ENCODE measurements at places on chromosomes 3 and 15. TPM values are rescaled to one million over a fixed set of nuclear protein-coding genes. Genes with fewer than 3 reads are reported as not detected.
A peak's percentile ranks its signal among the peaks of the same experiment; 100 is the strongest.

ZDHHC3 gene
- total RNA-seq, result 51.6 TPM

BCL2A1 gene
- total RNA-seq, result 14.1 TPM

CMTM8 gene
- 5.7 TPM for total RNA-seq

ALPK3 gene
- 0.20 TPM for total RNA-seq

TM6SF1 gene
- 22.0 TPM for total RNA-seq

- H3K4me1 ChIP-seq, result peaks cover 41% of the 10 kb centered on the region
- H3K27ac ChIP-seq, result peak overlapping the region; percentile 98
- no peaks in the 10 kb centered on the region for H3K27me3 ChIP-seq
These were observed 24.6 kb downstream of the RUBCN start for GRCh38 chr3:197711973-197712707.

GRCh38 chr3:141864281-141864970, 12.0 kb upstream of the ATP1B3 start:
- H3K4me3 ChIP-seq, result no peak overlapping the region
- no peaks in the 10 kb centered on the region for H3K27me3 ChIP-seq
- no peaks in the 10 kb centered on the region for H3K4me1 ChIP-seq
- DNase-seq, result no peak
- no peak overlapping the region for H3K27ac ChIP-seq

DNA sequence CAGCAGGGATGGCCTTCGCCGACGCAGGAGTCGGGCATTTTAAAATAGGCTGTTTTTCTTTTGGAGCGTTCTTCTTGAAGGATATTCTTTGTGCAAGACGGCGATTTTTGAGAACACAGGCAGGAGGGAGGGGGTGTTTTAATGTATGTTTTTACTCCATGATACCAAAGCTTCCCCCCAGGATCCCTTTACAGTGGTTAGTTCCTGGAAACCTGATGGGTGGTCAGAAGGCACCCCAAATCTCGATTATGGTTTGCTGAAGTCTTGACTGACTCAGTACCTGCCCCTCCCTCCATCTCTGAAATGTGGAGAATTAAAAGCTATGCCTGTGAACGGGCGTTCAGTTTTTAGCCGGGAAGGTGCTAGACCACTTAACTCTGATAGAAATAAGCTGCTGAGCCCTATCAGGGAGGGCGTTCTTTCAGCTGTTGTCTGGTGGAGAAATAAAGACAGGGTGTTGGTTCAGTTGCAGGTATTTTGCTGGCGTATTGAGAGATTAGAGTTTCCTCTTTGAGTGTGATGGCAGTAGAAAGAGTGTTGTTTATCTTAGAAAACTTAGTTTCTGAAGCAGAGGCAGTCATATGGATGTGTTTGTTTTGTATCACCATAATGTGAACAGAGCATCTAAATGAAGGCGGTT, 3.4 kb downstream of the IGF1R start:
- DNase-seq, result no peak
- peaks cover 48% of the 10 kb centered on the region for H3K27me3 ChIP-seq
- H3K36me3 ChIP-seq, result peaks cover 10% of the 10 kb centered on the region
- H3K27ac ChIP-seq, result no peak overlapping the region
- peak overlapping the region; percentile 80 for H3K4me3 ChIP-seq

- H3K27me3 ChIP-seq, result peaks cover 3% of the 10 kb centered on the region
- no peaks in the 10 kb centered on the region for H3K4me1 ChIP-seq
- DNase-seq, result no peak
- no peak overlapping the region for H3K27ac ChIP-seq
These were observed 151.9 kb downstream of the FAM43A start for GRCh38 chr3:194837457-194838127.

DNA sequence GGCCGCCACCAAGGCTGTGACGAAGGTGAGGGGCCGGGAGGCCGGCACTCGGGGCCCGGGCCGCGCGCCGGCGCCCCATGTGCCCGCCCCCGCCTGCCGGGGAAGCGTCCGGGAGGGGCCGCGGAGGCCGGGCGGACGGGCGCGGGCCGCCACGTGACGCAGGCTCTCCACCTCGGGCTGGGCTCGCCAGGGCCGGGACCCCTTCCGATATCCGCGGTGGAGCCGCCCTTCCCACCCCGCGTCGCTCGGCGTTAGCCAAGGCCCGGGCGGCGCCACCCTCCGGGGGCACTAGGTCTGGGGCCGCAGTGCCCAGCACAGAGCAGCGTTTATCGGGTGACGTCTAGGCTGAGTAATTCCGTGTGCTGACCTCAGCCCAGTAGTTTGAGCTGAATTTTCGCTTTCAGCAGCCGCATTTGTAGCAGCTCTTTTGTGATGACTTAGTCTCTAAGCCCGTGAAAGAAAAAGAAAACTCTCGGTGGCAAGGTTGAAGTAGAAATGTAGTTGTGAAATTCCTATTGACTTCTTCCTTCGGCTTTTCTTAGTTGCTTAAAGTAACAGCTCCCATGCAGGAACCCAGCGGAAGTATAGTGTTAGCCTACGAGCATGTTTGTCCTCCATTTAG, 885 bp downstream of the CDV3 start:
- peaks cover 47% of the 10 kb centered on the region for H3K36me3 ChIP-seq
- no peaks in the 10 kb centered on the region for H3K27me3 ChIP-seq
- H3K27ac ChIP-seq, result peak overlapping the region; percentile 94
- DNase-seq, result peak; percentile 77

- H3K27ac ChIP-seq, result no peak overlapping the region
- DNase-seq, result no peak
- H3K4me3 ChIP-seq, result no peak overlapping the region
- H3K4me1 ChIP-seq, result no peaks in the 10 kb centered on the region
- peaks cover 5% of the 10 kb centered on the region for H3K36me3 ChIP-seq
These were observed 117.7 kb upstream of the TP63 start for GRCh38 chr3:189513281-189514117.

DNA sequence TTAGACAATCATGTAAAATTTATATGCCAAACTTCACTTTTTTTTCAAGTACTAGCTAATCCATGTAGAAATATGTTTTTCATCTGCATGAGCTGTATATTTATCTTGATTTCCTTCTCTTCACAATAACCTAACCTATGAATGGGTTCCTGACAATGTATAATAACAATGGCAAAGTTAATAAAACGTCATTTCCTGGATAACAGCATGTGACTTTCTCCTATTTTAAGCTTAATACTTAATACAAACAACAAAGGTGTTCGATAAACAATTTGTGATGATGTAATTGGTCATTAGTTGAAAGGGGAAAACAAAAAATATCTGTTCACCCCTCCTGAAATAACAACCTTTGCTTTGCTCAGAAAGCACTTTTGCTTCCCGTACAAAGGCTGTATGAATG, 20.4 kb downstream of the CD200 start:
- no peaks in the 10 kb centered on the region for H3K27me3 ChIP-seq
- no peak for DNase-seq
- peaks cover 17% of the 10 kb centered on the region for H3K4me1 ChIP-seq
- H3K36me3 ChIP-seq, result peaks cover 42% of the 10 kb centered on the region
- no peak overlapping the region for H3K27ac ChIP-seq
- H3K4me3 ChIP-seq, result no peak overlapping the region

- peaks cover 6% of the 10 kb centered on the region for H3K36me3 ChIP-seq
- peak overlapping the region; percentile 90 for H3K27ac ChIP-seq
- no peaks in the 10 kb centered on the region for H3K27me3 ChIP-seq
- H3K4me3 ChIP-seq, result peak overlapping the region; percentile 66
- DNase-seq, result peak; percentile 79
- peaks cover 51% of the 10 kb centered on the region for H3K4me1 ChIP-seq
These were observed 17.5 kb downstream of the HDC start for GRCh38 chr15:50247819-50248655.

DNA sequence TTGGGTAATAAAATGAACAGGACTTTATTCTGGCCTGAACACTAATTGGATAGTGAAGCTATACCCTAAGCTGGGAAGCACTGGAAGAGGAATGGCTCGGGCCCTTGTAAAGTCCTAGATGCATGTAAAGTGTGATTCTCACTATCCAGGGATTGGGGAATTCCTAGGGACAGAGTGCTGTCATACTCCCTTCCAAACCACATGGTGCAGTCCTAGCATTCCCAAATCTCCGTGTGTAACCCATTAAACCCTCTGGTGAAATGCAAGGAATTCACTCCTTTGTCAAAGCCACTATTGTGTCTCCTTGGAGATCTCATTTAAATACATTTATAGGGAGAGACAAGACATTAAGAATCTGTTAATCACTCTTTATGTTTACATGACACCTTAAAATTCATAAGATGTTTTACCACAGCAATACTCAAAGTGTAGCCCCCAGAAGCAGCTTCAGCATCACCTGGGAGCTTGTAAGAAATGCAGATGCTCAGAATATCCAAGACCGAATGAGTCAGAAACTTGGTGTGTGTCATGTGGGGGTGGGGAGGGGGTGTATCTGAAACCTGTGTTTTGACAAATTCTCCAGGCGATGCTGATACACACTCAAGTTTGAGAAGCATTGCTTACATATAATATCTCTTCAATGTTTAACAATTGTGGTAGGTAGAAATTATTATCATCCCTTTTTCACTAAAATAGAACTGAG, 121.8 kb upstream of the NPHP3 start:
- no peak overlapping the region for H3K27ac ChIP-seq
- H3K4me1 ChIP-seq, result no peaks in the 10 kb centered on the region
- no peaks in the 10 kb centered on the region for H3K27me3 ChIP-seq
- DNase-seq, result no peak

- peaks cover 70% of the 10 kb centered on the region for H3K27me3 ChIP-seq
- H3K36me3 ChIP-seq, result no peaks in the 10 kb centered on the region
- H3K4me3 ChIP-seq, result no peak overlapping the region
- H3K27ac ChIP-seq, result no peak overlapping the region
These were observed 32.1 kb upstream of the ST3GAL6 start for GRCh38 chr3:98730886-98731537.

DNA sequence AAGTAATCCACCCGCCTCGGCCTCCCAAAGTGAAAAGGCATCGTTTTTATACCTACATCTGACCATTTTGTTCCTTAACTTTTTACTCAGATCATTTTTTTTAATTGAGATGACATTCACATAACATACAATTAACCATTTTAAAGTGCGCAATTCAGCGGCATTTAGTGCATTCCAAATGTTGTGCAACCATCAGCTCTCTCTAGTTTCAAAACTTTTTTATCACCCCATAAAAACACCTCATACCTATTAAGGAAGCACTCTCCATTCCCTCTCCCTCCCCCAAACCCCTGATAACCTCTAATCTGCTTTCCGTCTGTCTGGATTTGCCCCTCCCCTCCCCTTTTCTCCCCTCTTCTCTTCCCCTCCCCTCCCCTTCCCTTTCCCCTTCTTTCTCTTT, 310.1 kb downstream of the UACA start:
- H3K4me3 ChIP-seq, result no peak overlapping the region
- DNase-seq, result no peak
- peaks cover 17% of the 10 kb centered on the region for H3K4me1 ChIP-seq
- H3K36me3 ChIP-seq, result no peaks in the 10 kb centered on the region

DNA sequence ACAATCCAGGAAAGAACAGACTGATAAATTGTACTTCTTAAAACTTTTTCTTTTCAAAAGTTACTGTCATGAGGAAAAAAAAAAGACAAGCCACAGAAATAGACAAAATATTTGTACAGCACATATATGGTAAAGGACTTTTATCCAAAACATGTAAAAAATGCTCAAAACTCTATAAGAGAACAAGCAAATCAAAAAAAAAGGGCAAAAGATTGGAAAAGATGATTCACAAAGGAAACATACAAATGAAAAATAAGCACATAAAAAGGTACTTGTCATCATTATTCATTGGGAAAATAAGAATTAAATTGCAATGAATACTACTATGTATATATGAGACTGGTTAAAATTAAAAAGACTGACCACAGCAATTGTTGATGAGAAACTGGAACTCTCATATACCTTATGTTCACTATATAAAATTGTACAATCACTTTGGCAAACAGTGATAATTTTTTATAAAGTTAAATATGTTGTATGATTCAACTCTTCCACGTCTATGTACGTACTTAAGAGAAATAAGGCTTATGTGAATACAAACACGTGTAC, 39.7 kb downstream of the DIPK2A start:
- no peak for DNase-seq
- H3K4me1 ChIP-seq, result no peaks in the 10 kb centered on the region
- peaks cover 2% of the 10 kb centered on the region for H3K27me3 ChIP-seq
- no peaks in the 10 kb centered on the region for H3K36me3 ChIP-seq

DNA sequence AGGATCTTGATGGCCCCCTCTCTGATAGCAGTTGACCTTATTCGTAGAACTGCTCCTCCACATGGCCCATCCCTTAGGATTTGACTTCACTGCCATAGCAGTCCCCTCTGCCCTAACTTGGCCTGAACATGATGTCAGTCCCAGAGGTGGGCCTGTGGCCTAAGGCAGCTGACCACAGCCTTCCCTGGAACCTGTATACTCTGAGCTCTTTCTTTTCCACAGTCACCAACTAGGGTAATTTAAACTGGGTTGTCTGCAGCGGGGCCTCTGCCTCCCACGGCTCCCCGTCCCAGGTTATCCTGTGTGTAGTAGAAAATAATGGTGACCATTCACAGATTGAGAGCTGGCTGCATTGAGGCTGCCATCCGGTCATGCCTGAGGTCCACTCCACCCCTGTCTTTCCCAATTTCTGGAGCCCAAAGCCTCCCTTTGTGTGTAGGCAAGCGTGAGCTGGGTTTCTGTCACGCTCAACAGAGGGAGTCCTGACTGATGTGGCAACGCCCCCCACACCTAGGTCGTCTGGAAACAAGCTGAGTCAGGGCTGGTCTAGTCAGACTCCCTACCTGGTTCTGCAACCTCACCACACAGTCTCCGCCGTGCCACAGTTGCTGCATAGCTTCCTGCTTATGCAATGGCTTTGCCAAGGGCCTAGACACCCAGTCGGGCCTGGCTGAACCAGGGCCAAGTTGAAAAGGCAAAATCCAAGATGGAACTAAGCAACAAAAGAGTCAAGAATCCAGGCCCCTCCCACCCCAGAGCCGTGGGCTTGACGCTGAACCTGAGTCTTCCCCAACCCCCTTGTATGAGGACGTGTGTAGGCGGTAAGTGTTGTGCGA, 284.5 kb downstream of the XXYLT1 start:
- H3K4me3 ChIP-seq, result no peak overlapping the region
- peaks cover 12% of the 10 kb centered on the region for H3K27me3 ChIP-seq
- H3K36me3 ChIP-seq, result no peaks in the 10 kb centered on the region
- no peaks in the 10 kb centered on the region for H3K4me1 ChIP-seq

DNA sequence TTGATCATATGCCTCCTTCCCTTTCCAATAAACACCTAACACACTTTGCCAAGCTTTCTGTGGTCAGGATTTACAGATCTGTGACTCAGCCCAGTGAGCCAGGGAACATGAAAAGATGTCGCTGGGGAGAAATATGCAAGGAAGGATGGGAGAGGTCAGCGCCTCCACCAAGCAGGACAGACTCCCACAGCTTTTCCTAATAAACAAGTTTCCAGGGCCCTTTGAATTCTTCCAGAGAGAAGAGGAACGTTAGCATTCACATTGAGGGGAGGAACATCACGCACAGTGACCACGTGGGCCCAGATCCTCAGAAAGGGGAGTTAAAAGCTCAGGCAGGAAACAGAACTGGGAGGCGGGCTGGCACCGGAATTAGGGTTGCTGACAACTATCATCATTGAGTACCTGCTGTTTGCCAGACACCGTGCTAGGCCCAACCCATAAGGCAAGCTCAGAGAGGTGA, 33.3 kb upstream of the MRPS22 start:
- H3K4me1 ChIP-seq, result no peaks in the 10 kb centered on the region
- no peak overlapping the region for H3K4me3 ChIP-seq

Data from activated CD4-positive, alpha-beta memory T cell treated with anti-CD3 and anti-CD28 coated beads, Interleukin-2, amount 10 ng/mL, durations not matched to agents 7 days and 5 days (primary cell).